ENCODE measurements at places on chromosomes 12 and 14.

DNA sequence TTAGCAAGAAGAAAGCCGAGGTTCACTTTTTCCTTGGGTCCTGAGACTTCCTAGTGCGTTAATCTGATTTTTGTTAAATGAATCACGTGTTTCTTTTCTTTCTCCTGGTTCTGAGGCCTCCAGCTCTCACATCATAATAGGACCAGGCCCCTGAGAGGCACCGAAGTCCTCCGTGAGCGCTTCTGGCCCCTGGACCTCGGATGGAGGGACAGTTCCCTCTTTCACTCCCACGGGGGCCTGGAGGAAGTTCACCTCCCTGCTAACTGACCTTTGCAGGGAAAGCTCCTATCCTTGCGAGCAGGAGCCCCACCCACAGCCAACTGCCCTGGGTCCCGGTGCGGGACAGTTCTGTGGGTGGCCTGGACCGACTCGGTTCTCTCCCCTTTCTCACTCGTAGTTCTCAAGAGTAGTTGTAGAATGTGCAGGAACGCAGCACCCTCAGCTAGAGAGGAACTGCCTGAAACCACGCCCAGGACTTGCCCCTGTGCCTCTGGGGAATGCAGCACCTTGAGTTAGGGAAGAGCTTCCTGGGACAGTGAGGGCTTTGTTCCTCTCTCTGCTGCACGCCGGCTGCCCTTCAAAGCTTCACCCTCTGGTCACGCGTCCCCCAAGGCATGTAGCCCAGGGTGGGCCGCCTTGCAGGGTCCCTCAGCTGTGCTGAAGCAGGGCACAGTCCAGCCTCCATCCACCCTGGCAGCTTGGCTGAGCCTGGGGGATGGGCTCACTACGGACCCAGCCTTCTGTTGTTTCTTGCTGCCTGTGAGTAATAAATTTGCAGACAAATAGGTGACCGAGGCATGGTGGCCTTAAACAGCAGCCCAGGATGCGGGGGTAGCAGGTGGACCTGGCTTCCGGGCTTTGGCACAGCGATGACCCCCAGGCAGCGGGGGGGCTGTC lies 264.6 kb downstream of the ADGRD1 start:
- DNase-seq, result no peak

- DNase-seq, result no peak
These were observed 60.6 kb upstream of the TCL1A start for GRCh38 chr14:95774265-95775160.

- DNase-seq, result no peak
These were observed 286.0 kb downstream of the ZFP36L1 start for GRCh38 chr14:68506645-68507419.

GRCh38 chr12:111093428-111094142 lies 173.2 kb upstream of the MYL2 start:
- DNase-seq, result no peak

GRCh38 chr14:53670701-53671100 lies 285.9 kb downstream of the BMP4 start:
- DNase-seq, result no peak

- no peak for DNase-seq
These were observed 17.1 kb downstream of the HELB start for GRCh38 chr12:66319266-66319954.

- no peak for DNase-seq
These were observed 75.8 kb upstream of the SOX5 start for GRCh38 chr12:24025153-24025798.

DNA sequence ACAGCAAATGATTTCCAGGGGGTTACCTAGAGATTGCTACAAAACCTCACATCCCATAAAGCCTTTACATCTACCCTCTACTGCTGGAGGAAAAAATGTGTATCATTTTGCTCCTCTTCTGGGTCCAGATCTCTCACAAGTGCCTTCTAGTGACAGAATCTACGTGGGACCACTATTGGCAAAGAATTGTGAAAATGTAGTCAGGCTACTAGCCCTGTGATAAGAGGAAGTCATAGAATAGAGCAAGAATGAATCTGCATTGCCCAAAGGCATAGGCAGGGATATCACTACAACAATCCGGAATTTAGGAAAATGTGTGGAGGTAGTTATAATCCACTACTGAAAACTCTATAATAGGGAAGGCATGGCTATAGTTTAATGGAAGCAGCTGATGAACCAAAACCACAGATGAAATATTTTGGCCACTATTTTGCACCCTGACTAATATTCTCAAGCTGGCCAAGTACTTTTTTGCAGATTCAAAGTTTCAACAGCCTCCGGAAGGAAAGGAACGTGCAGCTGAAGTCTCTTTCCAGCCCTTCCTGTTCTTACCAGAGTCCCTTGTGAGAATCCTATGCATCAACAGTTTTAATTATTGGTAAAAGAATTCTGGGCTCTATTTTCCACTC lies 176.8 kb downstream of the PHLDA1 start:
- no peak for DNase-seq

GRCh38 chr12:106106061-106106566 lies 32.6 kb downstream of the NUAK1 start:
- DNase-seq, result no peak

DNA sequence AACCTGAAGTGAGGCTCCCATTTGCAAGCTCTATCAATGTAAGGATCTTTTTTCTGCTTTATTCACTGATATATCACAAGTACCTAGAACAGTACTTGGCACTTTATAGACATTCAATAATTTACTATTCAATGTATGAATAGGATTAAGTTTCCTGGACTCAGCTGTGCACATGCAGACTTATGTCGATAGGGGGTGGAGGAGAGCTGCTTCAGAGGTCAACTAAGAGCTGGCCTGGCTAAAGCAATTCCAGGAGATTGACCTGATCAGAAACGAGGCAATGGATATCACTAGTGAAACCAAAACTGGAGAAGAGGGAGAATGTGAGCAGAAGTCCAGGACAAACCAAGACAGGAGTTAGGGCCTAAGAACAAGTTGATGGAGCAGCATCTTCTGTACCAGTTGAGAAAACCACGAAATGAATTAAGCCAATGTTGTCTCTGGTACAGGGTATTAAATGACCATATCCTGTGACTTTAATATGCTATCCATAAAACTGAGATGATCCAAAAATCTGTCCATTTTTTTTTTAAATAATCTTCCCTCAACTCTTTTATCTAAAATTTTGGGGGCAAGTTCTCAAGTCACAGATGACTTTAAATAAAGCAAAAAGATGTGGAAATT lies 169.2 kb downstream of the PIK3C2G start:
- DNase-seq, result no peak

GRCh38 chr12:5650829-5651461 lies 219.0 kb downstream of the NTF3 start:
- DNase-seq, result no peak

- DNase-seq, result no peak
These were observed 34.8 kb downstream of the FBXO21 start for GRCh38 chr12:117155278-117156060.

- no peak for DNase-seq
These were observed 267.7 kb downstream of the AACS start for GRCh38 chr12:125332900-125333299.

DNA sequence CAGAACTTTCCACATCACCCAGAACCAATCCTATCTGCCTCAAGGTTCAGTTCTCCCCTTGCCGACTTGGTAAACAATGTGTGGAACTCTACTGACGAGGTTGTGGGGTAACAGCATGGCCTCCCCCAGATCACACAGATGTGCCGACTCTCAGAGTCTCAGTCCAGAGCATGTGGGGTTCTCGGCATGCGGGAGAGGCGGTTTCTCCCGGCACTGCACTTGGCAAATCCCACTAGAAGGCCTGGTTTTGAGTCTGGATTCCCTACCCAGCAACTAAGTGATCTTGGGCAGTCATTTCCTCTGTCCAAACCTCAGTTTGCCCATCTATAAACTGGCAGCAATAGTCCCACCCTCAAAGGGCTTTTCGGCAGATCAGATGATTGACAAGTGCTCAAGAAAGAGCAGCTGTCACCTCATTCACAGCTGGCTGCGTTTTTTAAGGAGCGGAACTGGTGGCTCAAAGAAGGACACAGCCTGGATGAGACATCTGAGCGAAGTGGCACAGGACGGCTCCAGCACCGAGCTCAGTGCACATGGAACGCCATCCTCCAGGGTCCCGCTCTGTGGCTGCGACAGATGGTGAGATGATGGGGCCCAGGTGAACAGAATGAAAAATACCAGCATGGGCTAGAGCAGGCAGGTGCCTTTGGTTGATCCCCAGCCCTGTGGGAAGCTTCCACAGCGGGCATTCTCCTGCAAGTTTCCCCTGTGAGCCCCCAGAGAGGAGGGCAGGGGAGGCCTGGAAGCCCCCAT lies 7.3 kb downstream of the TESC start:
- no peak for DNase-seq

- no peak for DNase-seq
These were observed 235.5 kb downstream of the TMEM121 start for GRCh38 chr14:105761842-105762241.

All from activated CD8-positive, alpha-beta memory T cell treated with anti-CD3 and anti-CD28 coated beads for 1 hour (primary cell).